ENCODE measurements at places on chromosomes 1 and 21.

- DNase-seq = no peak
These were observed 61.5 kb upstream of the WLS start for GRCh38 chr1:68293609-68294366.

DNA sequence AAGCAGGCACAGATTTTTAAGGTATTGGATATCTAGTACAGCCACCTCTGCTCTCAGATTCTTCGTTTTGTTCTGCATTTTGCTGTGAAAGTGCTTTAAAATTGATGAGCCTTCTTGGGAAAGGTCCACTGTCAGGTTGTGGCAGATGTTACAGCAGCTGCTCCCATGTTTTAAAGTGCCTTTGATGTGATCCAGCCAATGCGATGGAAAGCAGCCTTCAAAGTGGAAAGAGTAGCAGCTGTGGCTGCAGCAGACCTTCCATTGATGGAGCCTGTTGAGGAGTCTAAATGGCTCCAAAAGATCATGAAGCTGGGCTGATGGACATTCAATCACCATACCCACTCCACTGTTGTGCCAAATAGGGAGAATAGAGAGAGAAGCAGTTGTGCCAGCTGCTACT, 816.9 kb downstream of the PLA2G4A start:
- DNase-seq = no peak

DNA sequence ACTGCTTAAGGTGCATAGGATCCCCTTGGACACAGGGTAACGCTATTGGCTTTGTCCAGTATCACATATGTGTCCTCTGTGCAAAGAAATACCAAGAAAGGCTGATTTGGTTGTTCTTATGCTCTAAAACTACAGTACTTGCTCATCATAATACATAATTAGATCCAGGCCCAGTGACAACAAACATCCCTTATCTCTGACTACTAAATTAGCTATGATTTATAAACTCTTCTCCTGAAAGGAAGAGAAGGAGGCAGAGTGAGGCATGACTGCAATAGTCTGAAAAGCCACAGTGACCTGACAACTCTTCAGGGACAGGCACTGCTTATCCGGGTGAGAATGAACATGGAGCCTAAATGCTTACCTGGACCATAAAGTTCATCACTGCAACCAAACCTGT, 30.7 kb downstream of the MGST3 start:
- DNase-seq = no peak

- DNase-seq = no peak
These were observed 342.4 kb upstream of the AJAP1 start for GRCh38 chr1:4312024-4312423.

- no peak for DNase-seq
These were observed 119.2 kb downstream of the ITSN1 start for GRCh38 chr21:33761441-33762036.

DNA sequence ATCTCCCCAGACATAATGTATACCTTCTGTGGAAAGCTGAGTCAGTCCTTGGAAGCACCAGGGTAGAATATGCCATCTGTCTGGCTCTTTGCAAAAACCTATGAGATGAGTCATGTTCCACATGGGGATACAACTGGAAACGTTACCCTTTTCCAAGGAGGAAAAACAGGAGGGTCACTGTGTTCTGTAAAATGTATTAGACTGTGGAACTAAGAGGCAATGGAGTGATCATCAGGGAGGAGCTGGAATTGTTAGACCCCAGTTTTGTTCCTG, 16.1 kb upstream of the PSMD4 start:
- DNase-seq = no peak

DNA sequence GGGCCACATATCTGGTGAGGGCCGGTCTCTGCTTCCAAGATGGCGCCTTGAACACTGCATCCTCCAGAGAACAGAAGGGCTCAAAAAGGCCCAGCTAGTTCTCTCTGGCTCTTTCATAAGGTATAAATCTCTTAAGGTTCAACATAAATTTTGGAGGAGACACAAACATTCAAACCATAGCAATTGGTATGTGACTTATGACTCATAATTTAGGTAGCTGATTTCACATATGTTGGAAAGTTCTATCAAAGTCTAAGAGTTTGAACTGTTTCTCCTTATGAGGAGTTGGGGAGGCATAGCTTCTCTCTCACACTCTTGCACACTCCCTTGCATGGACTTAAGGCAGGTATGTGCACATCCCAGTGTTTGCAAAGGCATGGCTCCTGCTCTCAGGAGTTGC, 5.1 kb upstream of the FYB2 start:
- no peak for DNase-seq

GRCh38 chr1:111758373-111758772, 2.7 kb downstream of the DDX20 start:
- no peak for DNase-seq

DNA sequence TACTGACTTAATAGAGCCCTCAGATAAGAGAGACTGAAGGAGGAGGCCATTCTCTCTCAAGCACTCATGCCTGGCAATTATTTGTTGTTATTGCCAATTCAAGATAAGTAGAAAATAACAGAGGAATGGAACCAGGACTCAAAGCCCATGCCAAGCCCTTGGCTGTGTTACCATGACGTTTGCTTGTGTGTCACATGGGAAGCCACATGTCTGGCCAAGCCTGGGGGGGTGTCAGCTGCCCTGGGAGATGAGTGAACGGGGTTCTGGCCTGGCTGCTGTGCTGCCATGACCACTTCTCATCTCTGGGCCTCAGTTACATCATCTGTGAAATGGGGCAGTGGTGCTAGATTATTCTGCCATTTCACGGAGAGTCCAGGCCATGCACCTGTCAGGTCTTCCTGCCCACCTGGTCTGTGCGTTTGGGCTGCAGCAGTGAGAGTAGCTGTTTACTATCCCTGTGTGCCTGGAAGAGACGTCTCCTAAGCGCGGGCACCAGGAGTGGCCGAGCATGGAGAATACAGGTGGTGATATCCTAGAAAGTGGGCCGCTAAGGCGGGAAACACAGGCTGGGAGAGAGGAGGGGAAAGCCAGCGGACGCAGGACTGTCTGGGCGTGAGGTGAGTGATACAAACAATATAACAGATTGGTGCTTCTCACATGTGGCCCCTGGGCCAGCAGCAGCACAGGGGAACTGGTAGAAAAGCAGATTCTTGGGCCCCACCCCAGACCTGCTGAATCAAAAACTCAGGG, 67.8 kb downstream of the MAN1C1 start:
- DNase-seq = no peak

- no peak for DNase-seq
These were observed 50.7 kb downstream of the UMODL1 start for GRCh38 chr21:42121794-42122193.

GRCh38 chr1:10718083-10718415, 78.4 kb downstream of the CASZ1 start:
- no peak for DNase-seq

- no peak for DNase-seq
These were observed 12.9 kb upstream of the PDE9A start for GRCh38 chr21:42640486-42640885.

- no peak for DNase-seq
These were observed 29.6 kb downstream of the ACOT11 start for GRCh38 chr1:54577612-54578011.

DNA sequence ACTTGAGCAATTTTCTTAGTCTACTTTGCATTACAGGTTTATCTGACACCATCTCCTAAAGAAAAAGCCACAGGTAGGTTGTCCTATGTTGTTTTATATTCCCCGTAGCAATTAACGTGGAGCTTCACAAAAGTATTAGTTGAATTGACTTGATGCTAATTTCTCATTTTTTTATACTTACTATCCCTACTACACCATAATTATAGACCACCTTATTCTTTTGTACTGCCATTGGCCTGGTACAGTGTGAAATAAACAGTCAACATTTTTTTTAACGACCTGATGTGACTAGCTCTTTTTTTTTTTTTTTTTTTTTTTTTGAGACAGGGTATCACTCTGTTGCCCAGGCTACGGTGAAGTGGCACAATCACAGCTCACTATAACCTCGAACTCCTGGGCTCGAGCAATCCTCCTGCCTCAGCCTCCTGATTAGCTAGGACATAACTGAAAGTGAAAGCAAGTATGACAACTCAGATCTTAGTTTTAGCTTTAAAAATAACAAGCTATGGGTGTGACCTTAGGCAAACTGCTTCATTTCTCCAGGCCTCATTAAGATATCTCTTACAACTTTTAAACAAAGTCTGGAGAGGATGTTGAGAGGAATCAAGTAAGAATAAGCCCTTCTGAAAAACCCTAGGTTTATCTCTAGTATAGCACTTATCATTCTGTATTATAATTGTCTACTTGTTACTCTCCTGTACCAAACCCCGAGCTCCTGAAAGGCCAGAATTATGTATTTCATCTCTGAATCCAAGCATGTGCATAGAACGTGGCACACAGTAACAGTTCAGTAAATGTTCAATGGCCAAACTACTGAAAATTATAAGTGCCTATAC, 49.5 kb downstream of the LUZP1 start:
- DNase-seq = peak; percentile 65

DNA sequence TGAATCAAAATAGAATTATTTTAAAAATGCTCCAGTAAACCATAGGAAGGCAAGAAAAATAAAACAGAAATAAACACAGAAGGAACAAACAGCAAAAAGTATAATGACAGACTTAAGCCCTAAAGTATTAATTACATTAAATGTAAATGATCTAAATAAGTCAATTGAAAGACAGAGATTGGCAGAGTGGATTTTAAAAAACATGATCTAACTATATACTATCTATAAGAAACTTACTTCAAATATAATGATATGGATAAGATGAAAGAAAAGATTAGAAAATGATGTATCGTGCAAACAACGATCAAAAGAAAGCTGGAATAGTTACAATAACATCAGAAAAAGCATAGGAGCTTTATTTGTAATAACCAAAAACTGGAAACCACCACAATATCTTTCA, 90.8 kb downstream of the CAMK2N1 start:
- no peak for DNase-seq

- no peak for DNase-seq
These were observed 146.2 kb upstream of the VAMP3 start for GRCh38 chr1:7624791-7625355.

- no peak for DNase-seq
These were observed 142.1 kb upstream of the IPO9 start for GRCh38 chr1:201686714-201687455.

GRCh38 chr1:174769961-174770549, 229.7 kb upstream of the CACYBP start:
- peak; percentile 7 for DNase-seq

DNA sequence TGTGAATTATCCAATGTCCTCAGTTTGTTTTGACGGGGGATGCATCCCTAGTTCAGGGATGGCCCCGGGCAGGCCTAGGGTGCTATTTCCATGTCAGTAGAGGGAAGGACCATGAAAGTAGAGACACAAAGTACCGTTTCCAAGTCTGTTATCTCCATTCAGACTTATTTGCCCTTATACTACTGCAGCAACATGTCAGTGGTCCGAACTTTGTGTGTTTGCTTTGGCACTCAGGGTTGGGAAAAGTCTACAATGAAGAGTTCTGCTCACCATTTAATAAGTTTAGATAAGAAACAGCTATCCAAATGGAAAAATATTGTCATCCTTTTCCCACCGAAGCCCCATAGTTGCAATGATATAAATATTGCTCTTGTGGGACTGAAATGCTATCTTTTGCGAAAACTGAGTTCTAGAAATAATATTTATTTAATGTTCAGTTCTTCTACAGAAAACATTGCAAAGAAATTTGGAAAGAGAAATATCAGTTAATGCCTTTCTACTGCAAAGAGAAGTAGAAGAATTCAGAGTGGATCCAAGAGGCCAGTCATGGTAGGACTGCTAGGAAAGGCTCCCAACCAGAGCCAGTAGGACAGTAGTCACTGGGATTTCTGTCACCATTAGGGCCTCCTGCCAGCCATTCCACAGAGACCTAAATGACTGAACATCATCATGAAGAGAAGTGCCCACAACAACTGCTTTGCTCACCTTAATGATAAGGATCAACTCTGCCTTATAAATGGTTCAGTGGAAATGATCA, 11.5 kb upstream of the AGT start:
- DNase-seq = no peak

DNA sequence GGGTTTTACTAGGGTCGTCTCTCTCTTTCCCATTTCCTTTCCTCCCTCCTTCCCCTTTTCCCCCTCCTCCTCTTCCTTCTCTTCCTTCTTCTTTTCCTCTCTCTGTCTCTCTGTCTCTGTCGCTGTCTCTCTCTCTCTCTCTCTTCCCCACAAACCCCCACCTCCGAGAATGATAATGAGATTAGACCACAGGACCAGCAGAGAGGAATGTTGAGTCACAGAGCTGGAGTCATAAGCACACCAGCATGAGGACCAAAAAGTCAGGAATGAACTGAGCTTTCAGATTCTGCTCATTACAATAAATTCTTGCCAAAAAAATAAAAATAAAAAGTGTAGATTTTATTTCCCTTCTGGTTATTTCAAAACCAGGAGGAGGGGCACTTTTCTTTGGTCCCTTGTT, 377.4 kb downstream of the LTN1 start:
- DNase-seq = no peak

DNA sequence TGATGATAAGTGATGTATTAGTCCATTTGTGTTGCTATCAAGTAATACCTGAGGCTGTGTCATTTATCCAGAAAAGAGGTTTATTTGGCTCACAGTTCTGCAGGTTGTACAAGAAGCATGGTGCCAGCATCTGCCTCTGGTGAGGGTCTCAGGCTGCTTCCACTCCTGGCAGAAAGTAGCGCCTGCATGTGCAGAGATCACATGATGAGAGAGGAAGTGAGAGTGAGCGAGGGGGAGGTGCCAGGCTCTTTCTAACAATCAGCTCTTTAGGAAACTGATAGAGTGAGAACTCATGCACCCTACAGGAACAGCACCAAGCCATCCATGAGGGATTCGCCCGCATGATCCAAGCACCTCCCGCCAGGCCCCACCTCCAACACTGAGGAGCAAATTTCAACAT, 2.2 kb upstream of the FHAD1 start:
- no peak for DNase-seq

DNA sequence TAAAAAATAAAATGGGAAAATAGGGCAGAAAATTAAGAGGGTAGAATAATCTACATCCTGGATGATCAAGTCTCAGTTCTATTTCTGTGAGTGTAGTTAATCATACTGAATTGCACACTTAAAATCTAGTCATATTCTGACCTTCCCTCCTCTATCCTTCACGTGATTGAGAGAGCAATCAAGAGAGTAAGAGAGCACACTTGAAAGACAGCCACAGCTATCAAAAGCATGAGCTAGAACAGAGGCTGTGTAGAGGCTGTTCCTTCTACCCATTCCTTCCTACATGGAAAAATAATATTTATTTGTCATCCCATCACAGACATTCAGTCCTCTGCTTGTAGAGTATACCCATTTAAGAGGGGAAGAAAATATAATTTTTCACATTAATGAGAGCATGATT, 52.4 kb downstream of the PHC2 start:
- DNase-seq = no peak

DNA sequence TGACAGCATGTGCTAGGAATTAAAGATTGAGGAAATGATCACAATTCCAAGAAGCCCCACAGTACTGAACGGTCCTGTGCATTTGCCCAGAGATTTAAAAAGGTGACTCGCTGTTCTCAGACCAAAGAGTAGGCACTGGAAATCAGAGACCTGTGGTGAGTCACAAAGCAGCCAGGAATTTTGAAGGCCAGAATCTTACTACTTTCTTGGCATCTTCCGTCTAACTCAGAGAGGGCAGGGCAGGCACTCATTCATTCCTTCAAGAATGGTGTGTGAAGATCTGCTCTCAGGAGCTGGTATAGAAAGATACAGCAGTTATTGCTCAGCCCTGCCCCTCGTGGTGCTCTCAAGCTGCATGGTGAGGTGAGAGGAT, 57.9 kb downstream of the BRINP2 start:
- DNase-seq = no peak

Data from activated CD8-positive, alpha-beta T cell treated with anti-CD3 and anti-CD28 coated beads for 36 hours (primary cell).